Activated B cell treated with CpG ODN at 0.5 μM for 24 hours (primary cell): ENCODE measurements at places on chromosomes 5 and 9.

GRCh38 chr9:121283080-121283398 is 15.1 kb downstream of the GSN start:
- DNase-seq, result no peak
- no peaks in the 10 kb centered on the region for H3K27me3 ChIP-seq
- no peak overlapping the region for H3K27ac ChIP-seq
- peaks cover 39% of the 10 kb centered on the region for H3K4me1 ChIP-seq
- peaks cover 11% of the 10 kb centered on the region for H3K36me3 ChIP-seq
- H3K4me3 ChIP-seq, result no peak overlapping the region

DNA sequence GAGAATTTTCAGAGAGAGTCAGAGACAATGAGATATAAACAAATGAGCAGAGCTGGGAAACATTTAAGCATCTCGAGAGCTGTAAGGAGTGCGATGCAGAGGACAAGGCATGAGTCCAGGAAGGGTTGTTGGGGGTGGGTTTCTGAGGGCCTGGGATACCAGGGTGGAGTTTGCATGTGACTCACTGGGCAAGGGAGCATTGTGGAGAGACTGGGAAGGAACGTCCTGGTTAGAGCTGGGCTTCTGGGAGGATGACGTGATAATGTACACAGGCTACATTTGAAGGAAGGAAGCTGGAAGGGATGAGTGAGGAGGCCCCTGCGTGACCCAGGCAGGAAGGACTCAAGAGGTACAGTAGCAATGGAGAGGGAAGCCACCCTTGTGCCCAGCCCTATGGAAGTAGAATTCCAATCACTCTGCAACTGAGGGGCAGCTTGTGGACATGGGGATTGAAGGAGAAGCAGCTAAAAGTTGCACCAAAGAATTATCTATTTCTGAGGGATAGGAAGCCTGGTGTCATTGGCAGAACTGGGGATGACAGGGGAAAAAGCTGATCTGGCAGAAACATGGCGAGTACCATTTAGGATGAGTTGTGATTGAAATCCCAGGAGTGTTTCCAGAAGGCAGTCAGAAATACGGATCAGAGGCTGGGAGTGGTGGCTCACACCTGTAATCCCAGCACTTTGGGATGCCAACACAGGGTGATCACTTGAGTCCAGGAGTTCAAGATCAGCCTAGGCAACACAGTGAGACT is 59.3 kb upstream of the AFAP1L1 start:
- DNase-seq, result no peak
- no peak overlapping the region for H3K27ac ChIP-seq
- H3K36me3 ChIP-seq, result no peaks in the 10 kb centered on the region
- no peak overlapping the region for H3K4me3 ChIP-seq
- peaks cover 6% of the 10 kb centered on the region for H3K27me3 ChIP-seq

- no peaks in the 10 kb centered on the region for H3K27me3 ChIP-seq
- DNase-seq, result no peak
- no peak overlapping the region for H3K4me3 ChIP-seq
- H3K4me1 ChIP-seq, result peaks cover 11% of the 10 kb centered on the region
Observed at GRCh38 chr9:70554881-70555280, 140.4 kb upstream of the KLF9 start.

DNA sequence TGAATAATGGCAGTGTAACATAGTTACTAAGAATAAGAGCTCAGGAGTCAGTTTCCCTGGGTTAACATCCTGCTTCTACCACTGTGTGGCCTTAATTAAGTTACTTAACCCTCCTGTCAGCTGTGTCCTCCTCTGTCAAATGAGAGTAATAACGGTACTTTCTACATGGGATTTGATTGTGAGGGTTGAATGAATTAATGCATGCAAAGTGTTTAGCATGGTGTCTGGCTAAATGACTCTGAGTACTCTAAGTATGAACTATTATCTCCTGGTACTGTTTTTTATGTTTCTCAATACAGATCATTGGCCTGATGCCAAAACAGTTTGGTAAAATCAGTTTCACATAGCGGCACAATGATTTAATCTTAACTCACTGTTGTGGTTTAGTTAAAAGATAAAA is 19.6 kb downstream of the ZNF131 start:
- no peak overlapping the region for H3K4me3 ChIP-seq
- H3K27ac ChIP-seq, result no peak overlapping the region
- no peaks in the 10 kb centered on the region for H3K27me3 ChIP-seq

DNA sequence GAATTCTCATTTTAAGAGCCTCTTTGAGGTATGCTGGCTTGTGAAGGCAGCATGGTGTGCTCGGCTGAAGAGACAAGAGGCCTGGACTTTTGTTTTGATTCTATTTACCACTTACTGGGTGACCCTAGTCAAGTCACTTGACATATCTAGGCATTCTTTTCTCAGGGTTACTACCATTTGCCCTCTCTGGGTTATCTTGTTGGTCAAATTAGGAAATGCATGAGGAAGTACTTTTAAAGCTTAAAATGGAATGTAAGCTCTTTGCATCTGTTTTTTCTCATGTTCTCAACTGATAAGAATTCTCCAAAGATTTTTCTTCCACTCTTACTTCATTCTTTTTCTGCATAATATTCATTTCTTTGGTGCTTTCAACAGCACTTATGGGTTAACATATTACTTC is 173.1 kb downstream of the PLK2 start:
- no peaks in the 10 kb centered on the region for H3K4me1 ChIP-seq
- H3K36me3 ChIP-seq, result no peaks in the 10 kb centered on the region
- DNase-seq, result no peak
- H3K27me3 ChIP-seq, result no peaks in the 10 kb centered on the region
- H3K27ac ChIP-seq, result no peak overlapping the region
- H3K4me3 ChIP-seq, result no peak overlapping the region

DNA sequence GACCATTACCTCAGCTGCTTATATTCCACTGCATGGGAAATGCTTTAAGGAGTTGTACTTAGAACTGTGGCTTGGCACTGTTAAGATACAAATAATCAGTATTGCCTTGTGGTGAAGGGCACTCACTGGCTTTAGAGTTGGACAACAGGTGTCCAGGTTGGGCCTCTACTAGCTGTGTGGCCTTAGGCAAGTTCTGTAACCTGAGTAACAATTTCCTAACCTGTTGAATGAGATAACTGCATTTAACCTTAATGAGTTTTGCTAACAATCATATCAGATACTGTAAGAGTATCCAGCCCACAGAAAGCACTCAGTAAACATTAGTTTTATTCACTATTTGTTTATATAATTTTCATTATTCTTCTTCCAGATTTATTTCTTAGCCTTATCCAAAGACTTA is 17.2 kb upstream of the HK3 start:
- H3K4me1 ChIP-seq, result no peaks in the 10 kb centered on the region
- H3K27me3 ChIP-seq, result no peaks in the 10 kb centered on the region
- H3K36me3 ChIP-seq, result peaks cover 67% of the 10 kb centered on the region
- no peak for DNase-seq
- H3K4me3 ChIP-seq, result no peak overlapping the region

- no peaks in the 10 kb centered on the region for H3K27me3 ChIP-seq
- H3K4me3 ChIP-seq, result no peak overlapping the region
- H3K4me1 ChIP-seq, result peaks cover 11% of the 10 kb centered on the region
- no peak for DNase-seq
- H3K36me3 ChIP-seq, result peaks cover 28% of the 10 kb centered on the region
- H3K27ac ChIP-seq, result no peak overlapping the region
Observed at GRCh38 chr5:138884554-138884953, 9.4 kb upstream of the LRRTM2 start.

DNA sequence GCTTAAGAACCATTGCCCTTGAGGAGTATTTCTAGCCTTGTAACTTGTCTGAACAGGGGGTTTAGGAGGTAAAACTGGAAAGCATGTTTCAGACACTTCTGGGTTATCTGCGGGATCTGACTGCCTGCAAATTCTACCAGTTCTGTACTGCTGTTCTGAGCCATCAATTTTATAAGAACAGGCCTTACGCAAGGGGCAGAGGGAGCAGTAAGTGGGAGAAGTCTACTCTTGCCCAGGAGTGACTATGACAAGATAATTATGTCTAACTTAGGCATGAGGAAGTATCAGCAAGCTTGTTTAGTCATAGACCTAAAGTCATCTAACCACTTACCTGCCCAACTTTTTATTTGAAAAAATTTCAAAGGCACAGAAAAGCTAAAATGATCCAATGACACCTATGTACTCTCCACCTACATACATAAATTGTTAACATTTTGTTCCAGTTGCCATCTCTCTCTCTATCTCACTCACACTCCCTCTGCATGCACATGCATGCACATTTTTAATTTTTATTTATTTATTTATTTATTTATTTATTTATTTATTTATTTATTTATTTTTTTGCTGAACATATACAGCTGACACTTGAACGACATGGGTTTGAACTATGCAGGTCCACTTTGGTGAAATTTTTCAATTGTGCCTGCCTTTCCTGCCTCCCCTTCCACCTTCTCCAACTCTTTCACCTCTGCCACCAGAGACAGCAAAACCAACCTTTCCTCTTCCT is 18.4 kb upstream of the DEPDC1B start:
- H3K36me3 ChIP-seq, result no peaks in the 10 kb centered on the region
- no peak overlapping the region for H3K27ac ChIP-seq
- H3K4me3 ChIP-seq, result no peak overlapping the region

DNA sequence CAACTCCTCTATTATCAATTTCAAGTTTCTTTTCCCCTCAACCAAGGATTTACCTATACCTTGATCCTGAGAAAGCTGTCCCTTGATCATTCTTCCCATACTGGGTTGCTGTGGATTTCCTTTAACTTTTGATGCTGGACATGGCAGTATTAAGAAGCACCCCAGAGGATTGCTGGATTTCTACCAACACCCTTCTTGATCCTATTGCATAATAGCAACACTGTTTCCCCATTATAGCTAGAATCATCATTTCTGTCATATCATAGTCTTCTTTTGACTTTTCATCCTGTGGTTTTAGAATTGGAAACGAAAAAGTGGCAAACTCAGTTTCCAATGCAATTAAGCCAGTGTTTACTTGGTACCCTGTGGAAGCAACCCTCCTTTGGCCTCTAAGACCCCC is 154.9 kb downstream of the ARRDC3 start:
- H3K4me3 ChIP-seq, result no peak overlapping the region
- no peak overlapping the region for H3K27ac ChIP-seq
- H3K4me1 ChIP-seq, result no peaks in the 10 kb centered on the region

- no peak overlapping the region for H3K27ac ChIP-seq
- no peaks in the 10 kb centered on the region for H3K27me3 ChIP-seq
- H3K4me1 ChIP-seq, result peaks cover 25% of the 10 kb centered on the region
- DNase-seq, result no peak
- no peak overlapping the region for H3K4me3 ChIP-seq
Observed at GRCh38 chr5:172104801-172105701, 83.0 kb downstream of the STK10 start.

- H3K4me3 ChIP-seq, result no peak overlapping the region
- no peaks in the 10 kb centered on the region for H3K36me3 ChIP-seq
- DNase-seq, result no peak
Observed at GRCh38 chr5:24439465-24439864, 205.3 kb downstream of the CDH10 start.

GRCh38 chr9:35845824-35846771 is 17.1 kb downstream of the TMEM8B start:
- no peaks in the 10 kb centered on the region for H3K36me3 ChIP-seq
- peak overlapping the region; percentile 46 for H3K4me3 ChIP-seq
- H3K27me3 ChIP-seq, result no peaks in the 10 kb centered on the region
- peak overlapping the region; percentile 28 for H3K27ac ChIP-seq

DNA sequence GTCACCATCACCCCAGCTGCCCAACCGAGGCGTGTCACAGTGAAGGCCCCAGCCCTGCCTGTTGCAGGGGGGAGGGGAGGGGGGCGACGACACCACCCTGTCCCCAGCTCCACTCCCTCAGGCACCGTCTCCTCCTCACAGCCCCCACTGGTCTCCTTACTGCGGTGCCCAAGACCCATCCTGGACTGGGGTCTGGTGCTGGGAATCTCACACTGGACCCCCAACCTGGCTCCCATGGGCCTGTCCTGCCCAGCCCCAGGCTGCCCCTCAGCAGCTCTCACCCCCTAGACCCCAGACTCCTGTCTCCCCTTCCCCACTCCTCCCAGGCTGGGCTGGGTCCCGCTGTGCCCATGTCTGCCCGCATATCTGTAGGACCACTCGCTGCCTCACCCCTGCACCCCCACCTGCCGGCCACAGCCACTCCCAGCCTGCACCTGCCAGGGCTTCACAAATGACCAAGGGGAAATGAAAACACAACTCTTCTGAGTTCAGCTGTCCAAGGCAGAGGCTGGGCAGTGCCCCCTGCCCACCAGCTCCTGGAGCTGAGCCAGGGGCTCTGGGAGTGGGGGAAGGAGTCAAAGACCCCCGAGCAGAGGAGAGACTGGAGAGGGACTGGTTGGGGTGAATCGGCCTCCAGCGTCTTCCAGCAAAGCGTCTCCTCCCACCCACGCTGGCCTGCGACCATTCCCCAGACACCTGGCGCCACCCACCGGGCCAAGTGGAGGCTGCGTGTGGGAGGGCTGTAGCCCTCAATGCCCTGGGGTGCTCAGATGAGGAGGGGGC is 32.6 kb upstream of the EGFL7 start:
- peak; percentile 54 for DNase-seq
- peaks cover 20% of the 10 kb centered on the region for H3K27me3 ChIP-seq
- no peaks in the 10 kb centered on the region for H3K36me3 ChIP-seq
- no peak overlapping the region for H3K4me3 ChIP-seq
- no peak overlapping the region for H3K27ac ChIP-seq

- H3K27me3 ChIP-seq, result no peaks in the 10 kb centered on the region
- no peak overlapping the region for H3K27ac ChIP-seq
- H3K4me1 ChIP-seq, result no peaks in the 10 kb centered on the region
- no peaks in the 10 kb centered on the region for H3K36me3 ChIP-seq
Observed at GRCh38 chr5:171129308-171129707, 179.7 kb upstream of the TLX3 start.

GRCh38 chr9:99852617-99853016 is 30.9 kb downstream of the NR4A3 start:
- no peak overlapping the region for H3K27ac ChIP-seq
- no peaks in the 10 kb centered on the region for H3K27me3 ChIP-seq
- peaks cover 34% of the 10 kb centered on the region for H3K4me1 ChIP-seq
- peaks cover 69% of the 10 kb centered on the region for H3K36me3 ChIP-seq
- no peak overlapping the region for H3K4me3 ChIP-seq
- DNase-seq, result no peak

DNA sequence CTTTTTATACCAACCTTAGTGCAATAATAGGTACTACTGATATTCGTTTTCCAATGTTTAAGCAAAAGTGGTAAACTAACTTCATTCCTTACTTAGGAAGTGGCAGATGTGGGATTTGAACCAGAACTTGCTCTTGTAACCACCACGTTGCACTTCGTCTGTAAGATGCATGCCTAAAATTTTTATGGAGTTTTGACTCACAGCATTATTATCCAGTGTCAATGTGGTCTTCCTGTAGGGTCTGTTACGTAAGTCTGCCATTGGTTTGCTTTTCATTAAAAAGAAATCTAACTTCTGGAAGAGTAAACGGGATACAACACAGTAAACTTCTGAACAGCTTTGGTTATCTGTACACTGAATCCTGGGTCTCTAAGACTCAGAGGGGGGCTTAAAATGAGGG is 521.0 kb upstream of the WWC1 start:
- no peak for DNase-seq
- no peaks in the 10 kb centered on the region for H3K36me3 ChIP-seq
- H3K4me1 ChIP-seq, result no peaks in the 10 kb centered on the region
- H3K27me3 ChIP-seq, result no peaks in the 10 kb centered on the region
- H3K27ac ChIP-seq, result no peak overlapping the region
